ENCODE measurements at places on chromosomes 12 and 14.

DNA sequence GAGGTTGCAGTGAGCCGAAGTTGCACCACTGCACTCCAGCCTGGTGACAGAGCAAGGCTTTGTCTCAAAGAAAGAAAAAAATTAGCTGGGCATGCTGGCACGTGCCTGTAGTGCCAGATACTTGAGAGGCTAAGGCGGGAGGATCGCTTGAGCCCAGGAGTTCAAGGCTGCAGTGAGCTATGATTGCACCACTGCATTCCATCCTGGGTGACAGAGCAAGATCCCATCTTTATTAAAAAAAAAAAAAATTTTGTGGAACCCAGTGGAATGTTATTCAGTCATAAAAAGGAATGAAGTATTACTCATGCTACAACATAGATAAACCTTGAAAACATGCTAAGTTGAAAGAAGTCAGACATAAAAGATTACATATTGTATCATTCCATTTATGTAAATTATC lies 8.3 kb upstream of the ERBB3 start:
- no peak for DNase-seq

- DNase-seq: no peak
Observed at GRCh38 chr12:51244269-51244668, 5.6 kb downstream of the DAZAP2 start.

GRCh38 chr14:69772082-69773017 lies 5.4 kb downstream of the SRSF5 start:
- DNase-seq: no peak

DNA sequence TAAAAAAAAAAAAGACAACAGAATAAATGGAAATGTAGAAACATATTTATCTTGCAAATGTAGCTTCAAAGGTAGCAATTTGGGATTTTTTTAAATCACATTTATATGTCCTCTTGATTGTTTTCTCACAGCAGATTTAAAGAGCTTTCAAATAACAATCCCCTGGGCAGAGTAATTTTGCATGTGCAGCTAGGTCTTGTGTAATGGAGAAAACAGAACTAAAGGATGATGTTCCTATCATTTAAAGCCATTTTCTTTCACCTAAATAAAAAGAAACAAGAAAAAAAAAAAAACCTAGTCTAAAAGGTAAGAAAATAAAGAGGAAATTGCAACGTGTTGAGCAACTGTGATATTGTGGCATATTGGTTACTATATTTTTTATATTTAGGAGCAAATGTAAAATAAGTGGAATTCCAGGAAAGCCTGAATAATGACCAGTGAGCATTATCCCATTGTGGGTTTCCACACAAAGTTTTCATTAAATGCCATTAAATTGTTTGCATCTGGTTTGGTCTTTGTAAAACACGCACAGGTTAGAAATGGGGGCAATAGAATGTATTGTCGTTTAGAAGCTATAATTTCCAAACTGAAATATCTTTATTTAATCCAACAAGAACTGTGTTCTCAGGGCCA lies 215.6 kb downstream of the SLC6A15 start:
- no peak for DNase-seq

DNA sequence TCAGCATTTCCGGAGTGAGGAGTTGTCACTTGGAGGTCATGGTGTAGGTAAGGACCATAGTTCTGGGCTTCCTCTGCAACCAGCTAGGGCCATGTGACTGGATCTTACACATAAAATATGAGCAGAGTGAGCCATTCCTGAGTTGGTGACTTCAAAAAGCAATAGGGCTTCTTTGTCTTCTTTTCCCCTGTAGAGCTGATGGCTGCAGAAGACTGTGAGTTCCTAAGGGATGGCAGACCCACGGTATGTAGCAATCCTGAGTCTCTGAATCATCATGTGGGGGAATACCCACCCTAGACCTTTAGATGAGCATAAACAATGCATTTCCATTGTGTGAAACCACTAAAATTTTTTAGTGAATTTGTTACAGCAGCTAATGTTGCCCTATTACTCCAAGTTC lies 151.1 kb upstream of the TBX3 start:
- DNase-seq: no peak

DNA sequence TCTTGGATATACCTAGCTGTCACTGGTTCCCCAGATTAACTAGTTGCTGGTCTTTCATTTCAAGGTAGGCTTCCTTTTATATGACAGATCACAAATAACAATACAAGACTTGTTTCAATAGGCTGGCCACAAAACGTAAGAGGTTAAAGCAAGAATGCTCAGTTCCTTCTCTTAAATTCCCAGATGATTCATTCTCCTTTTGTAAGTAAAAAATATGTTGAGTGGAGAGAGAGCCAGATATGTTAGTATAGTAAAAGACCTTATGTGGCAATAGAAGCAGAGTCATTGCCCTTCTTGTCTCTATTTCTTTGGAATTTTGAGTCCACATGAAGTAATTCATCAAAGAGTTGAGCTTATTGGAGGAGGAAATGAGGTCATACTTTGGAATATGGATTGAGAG lies 939.0 kb upstream of the ATXN7L3B start:
- DNase-seq: no peak

- no peak for DNase-seq
Observed at GRCh38 chr12:123847019-123847418, 84.9 kb downstream of the DNAH10 start.

DNA sequence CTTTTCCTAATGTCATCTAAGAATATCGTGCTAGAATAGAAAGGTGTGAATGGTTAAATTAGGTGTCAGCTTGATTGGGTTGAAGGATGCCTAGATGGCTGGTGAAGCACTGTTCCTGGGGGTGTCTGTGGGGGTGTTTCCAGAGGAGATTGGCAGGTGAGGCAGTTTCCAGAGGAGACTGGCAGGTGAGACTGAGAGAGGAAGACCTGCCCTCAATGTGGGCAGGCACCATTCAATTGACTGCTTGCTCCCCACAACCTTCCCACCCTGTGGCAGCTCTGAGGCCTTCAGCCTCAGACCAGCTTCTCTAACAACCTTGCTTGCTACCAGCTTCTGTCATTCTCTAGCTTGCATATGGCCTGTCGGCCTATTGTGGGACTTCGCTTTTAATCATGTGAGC lies 9.2 kb downstream of the RNASE9 start:
- no peak for DNase-seq

GRCh38 chr14:60183138-60183537 lies 17.9 kb upstream of the DHRS7 start:
- no peak for DNase-seq

DNA sequence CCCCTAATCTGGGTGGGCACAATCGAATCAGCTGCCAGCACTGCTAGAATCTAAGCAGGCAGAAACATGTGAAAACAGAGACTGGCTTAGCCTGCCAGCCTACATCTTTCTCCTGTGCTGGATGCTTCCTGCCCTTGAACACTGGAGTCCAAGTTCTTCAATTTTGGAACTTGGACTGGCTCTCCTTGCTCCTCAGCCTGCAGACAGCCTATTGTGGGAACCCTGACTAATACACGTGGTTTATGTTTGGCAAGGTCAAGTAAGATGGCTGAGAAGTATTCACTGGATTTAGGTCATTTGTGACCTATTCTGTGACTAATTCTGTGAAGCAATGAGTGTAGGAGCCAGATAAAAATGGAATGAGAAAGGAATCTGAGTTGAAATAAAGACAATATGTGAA lies 11.0 kb downstream of the GPR135 start:
- no peak for DNase-seq

DNA sequence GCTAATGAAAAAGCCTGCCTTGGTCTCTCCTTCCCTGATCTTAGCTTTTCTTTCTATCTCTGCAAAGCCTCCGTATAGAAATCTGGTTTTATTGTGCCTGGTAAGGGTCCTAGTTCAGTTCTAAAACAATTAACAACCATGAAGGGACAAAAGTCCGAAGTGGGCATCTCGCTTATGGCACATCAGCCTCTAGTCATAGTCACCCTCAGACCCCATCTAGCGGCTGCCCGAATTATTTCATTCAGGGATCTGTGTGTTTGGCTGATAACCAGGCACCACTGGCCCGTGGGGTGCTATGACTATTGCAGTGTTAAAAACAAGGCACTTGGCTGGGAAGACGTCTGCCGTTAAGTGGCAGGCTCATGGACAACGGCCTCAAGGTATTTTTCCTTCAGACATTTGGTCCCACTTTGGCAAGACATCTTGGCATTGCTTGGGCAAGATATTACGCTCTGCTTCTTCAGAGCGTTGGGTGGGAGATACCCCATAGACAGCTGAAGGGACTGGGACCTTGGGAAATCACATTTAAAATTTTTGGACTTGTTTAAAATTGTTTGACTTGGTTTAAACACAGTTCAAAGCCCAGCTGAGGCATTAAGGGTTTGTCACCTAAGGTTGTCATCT lies 87.1 kb downstream of the SINHCAF start:
- no peak for DNase-seq

DNA sequence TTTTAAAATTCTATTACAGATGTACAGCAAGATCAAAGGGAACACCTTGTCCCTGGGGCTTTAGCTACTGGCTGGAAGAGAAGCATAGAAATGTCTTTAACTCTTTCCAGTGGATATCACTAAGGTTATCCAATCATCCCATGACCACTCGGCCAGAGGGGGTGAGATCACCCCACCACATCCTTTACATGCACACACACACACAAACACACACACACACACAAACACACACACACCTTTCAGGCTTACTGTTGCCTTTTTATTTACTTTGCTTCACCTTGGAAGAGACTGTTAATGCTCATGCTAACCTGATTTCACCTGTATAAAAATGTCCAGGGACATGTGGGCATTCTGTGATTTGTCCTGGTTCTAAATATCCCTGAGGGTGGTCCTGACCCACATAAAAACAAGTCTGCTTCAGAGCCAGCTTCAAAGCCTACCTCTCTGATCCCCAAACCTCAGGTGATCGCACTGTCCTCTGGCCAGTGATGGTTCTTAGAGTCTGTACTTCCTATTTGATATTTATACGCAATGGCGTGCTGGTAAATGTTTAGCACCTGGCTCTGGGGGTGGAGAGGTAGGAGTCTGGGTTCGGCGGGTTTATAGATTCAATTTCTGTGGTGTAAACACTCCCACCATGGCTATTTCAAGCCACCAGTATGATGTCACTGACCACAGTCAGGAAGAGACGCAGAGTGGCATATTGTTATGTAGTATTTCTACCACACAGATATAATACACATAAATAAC lies 166.1 kb upstream of the EEA1 start:
- no peak for DNase-seq

DNA sequence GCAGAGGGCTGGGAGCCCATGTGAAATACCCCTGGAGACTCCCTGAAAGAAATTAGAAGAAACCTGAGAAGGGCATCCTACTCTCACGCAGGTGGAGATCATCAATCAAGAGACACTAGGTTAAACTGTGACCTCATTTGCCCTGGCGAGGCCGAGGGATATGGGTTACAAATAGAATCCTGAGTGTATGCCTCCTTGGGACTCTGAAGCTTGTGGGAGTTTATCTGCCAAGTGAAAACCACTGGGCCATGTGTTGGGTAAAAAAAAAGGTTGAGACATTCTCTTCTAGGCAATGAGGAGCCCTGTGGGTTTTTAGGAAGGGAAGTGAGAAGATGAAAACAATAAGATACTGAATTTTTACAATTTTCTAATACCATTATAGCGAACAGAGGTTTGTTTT lies 160.7 kb upstream of the ARID2 start:
- no peak for DNase-seq

DNA sequence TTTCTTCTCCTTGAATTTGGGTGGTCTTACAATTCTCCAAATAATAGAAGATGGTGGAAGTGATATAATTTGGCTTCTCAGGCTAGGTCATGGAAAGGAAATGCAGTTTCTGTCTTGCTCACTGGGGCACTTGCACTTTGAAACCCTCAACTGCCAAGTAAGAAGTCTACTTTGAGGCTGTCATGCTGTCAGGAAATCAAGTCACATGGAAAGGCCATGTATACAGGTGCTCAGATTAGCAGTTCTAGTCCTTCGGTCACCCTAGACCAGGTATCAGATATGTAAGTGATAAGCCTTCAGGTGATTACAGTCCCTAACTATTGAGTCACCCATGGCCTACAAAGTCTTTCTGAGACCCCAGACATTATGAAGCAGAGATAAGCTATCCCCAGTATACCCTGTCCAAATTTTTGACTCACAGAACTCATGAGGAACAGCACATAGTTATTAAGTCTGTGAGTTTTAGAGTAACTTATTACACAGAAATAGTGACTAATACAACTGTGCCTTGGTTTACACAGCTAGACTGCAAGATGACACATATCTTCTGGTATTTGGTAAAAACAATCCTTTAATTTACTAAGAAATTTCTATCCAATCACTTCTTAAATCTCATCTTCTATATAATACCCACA lies 26.3 kb upstream of the BBS10 start:
- no peak for DNase-seq

DNA sequence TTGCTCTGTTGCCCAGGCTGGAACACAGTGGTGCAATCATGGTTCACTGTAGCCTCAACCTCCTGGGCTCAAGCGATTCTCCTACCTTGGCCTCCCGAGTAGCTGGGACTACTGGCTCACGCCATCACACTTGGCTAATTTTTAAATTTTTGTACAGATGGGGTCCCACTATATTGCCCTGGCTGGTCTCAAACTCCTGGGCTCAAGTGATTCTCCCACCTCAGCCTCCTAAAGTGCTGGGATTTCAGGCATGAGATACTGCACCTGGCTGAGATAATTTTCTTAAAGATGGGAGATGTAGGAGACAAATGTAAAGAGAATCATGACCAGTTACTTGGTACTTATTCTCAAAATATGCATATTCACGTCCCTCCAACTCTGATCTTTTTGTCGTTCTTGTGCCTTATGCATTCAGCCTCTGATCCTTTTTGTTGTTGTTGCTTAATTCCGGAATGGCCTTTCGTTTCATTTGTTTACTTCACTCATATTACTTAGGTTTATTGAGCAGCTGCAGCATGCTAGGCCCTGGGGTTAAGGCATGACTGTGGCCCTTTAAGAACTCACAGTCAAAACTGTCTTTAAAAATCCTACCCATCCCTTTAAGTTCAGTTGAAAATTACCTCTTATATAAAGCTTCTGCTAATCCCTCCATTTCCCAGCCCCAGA lies 8.9 kb downstream of the RBMS2 start:
- no peak for DNase-seq

- no peak for DNase-seq
Observed at GRCh38 chr14:102479107-102479506, 30.5 kb downstream of the ANKRD9 start.

GRCh38 chr14:89658977-89659670 lies 242.1 kb upstream of the FOXN3 start:
- DNase-seq: no peak

- no peak for DNase-seq
Observed at GRCh38 chr12:107845226-107845979, 70.9 kb downstream of the ASCL4 start.

GRCh38 chr12:85626001-85626783 lies 210.0 kb downstream of the RASSF9 start:
- DNase-seq: no peak
